ENCODE measurements at places on chromosomes 16 and 17.

DNA sequence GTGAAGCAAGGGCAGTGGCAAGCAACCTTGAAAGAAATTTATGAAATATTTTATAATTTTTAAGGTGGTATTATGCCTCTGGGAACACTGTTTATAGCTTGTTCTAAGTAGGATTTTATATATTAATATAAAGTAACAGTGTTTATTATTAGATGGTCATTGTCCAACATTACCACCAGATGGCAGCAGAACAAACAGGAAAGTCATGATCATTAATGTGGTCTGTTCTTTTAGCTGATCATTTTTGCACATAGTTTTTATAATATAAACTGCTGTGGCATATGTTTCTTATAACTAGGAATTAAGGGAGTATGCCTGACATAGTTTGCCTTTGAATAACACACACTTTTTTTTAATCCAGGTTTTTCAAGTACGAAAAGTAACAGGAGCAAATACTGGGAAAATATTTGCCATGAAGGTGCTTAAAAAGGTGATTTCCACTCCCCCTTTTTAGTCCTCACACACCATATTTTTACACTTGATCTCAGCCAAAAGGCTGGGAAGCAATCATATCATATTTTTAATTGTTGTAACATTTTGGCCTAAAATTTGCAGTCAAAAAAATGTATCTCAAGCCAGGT is 21.4 kb downstream of the RPS6KB1 start:
- peak; percentile 30 for DNase-seq

- DNase-seq, result no peak
Observed at GRCh38 chr17:19335951-19336631, 26.4 kb downstream of the B9D1 start.

DNA sequence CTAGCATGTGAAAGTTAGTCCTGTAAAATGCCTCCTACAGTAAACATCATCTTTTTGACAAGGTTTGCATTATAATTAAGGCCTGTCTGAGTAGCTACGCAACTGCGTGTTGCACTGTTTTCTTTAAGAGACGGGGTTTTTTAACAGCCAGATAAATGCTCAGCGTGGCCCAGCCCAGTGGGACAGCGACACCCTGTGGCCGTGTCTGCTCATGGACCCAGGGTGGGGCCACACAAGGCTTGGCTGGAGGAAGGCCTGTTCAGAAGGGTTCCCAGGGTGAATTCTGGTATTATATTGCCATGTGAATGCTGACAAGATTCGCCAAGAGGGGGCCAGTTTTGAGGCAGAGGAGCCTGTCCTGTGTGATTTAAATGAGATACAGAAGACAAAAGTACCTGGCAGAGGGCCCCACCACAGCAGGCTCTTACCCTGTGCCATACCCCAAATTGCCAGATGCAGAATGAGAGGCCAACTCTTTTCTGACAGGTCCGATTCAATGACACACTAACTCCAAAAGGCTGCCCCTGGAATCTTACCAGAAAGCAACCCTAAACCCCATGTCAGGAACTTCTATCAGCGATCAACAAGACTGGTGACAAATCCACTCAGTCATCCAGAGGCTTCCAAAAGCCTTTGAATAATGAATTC is 65.9 kb upstream of the IRX6 start:
- DNase-seq, result no peak

- no peak for DNase-seq
Observed at GRCh38 chr17:50527155-50527762, 5.3 kb upstream of the EPN3 start.

DNA sequence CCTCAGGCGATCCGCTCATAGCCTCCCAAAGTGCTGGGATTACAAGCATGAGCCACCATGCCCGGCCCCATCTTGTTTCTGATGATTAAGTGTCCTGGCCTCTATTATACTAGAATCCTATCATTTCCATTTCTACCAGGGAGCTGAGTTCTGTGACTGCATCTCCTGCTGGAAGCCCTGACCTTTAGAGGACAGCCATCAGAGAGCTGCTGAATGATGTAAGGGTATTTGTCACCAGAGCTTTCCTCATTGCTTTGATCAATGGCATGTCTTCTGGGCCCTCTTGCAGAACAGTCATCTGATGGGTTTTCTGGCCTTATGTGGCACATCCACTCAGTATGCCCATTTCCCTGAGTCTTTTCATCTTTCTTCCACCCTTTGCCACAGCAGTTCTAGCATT is 39.9 kb downstream of the PSMD12 start:
- DNase-seq, result no peak

Data from NCI-H1436 treated with DMSO at 0.1 percent for 48 hours (cell line).